Fibroblast of skin of abdomen (primary cell): ENCODE measurements at places on chromosomes 4 and X.

- no peak for DNase-seq
Observed at GRCh38 chrX:102154900-102155805, 624 bp downstream of the BEX5 start.

DNA sequence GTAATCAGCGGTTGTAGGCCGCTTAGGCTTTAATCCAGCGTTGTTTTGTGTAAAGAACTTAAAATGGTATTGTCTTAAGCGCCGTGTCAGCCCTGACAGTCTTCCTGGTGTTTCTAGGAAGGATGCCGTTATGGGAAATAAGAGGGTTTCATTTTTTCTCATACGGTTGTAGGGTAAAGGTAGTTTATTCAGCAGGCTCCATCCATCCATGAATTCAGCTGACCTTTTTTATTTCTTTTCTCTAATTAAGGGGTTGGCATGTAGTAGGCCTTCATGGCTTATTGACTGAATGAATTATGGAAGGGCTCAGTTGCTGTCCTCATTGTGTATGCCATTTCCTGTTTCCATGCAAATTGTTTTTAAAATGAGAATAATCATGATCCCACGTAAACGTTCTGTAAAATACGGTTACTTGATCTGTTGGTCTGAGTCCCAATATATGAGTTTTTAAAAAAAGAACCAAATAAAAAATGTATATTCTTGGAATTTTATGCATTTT, 693 bp downstream of the OCIAD1 start:
- DNase-seq: peak; percentile 0

DNA sequence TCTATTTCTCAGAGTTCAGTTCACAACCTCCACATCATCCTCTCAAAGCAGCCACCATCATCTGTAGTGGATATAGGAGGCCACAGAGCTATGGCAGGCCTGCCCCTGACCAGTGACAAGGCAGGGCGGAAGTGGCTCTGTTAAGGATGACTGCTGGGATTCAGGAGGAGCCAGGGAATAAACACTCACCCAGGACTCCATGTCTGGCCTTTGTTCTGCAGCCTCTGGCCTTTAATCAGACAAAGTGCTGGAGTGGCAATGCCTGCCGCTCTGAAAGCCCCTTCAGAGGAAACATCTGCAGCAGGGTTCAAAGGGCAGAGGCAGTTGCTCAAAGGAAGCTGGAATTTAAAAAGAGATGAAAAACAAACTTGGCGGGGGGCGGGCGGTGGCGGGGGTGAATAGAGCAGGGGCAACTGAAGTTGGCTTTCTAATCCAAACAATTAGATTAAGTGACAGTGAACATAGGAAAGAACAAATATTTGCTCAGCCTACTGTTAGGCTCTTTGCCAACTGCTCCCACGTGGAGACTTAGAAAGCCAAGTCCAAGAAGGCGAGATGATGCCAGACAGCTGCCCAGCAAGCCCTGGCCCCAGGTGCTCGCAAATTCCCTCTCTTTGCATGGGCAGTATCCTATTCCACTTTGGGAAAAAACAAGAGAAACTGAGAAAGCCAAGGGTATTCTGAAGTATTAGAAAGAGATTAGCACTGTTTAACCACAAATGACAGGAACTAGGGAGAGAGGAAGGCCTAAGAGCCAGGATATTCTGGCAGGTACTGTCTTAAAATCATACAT, 5.5 kb downstream of the MPP1 start:
- no peak for DNase-seq

GRCh38 chr4:107799669-107800450, 24.9 kb upstream of the SGMS2 start:
- DNase-seq: no peak

- DNase-seq: peak; percentile 64
Observed at GRCh38 chr4:143337600-143338287, 1.1 kb downstream of the GAB1 start.
